ENCODE measurements at places on chromosomes 6 and 20.

DNA sequence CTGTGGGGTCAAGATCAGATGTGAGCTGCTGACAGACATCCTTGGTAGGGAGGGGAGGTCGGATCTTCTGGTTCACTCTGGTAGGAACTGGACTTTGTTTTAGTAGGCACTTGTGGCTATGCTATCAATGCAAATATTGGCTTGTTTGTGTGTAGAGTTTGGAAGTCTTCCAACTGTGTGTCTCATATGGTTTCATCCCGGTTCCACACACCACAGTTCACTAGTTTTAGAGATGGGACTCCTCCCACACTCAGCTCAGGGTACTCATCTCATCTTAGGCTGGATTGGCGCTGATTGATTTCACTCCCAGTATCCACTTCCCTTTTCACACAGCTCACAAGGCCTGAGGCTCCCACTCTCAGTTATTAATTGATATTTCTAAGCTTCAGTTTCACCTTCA lies 161.3 kb downstream of the THBS2 start:
- no peak for DNase-seq

DNA sequence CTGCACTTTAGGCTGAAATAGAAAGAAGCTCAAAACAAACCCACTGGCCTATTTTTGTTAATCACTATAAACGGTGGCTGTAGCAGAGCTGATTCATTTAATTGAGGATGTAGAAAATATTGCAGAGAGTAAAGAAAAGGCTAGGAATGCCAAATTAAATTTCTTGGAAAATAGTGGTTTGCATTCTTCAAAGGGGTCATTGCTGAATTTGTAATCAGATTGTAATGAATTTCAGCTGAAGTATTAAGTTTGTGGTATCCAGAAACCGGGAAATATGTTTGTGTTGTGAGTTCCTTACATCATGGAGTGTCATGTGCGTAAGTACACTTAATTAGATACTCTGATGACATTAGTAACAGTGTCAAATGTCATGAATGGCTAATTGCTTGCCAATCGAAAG lies 203.0 kb downstream of the SAMD5 start:
- DNase-seq: no peak

GRCh38 chr6:13234130-13234529 lies 94.2 kb downstream of the TBC1D7 start:
- DNase-seq: no peak

- peak; percentile 93 for DNase-seq
Observed at GRCh38 chr6:35259194-35259947, at the start of gene ZNF76. Gene ZNF76 (plus strand): TSS chr6:35259735. CDS start chr6:35281152, 21,417 bp downstream.

DNA sequence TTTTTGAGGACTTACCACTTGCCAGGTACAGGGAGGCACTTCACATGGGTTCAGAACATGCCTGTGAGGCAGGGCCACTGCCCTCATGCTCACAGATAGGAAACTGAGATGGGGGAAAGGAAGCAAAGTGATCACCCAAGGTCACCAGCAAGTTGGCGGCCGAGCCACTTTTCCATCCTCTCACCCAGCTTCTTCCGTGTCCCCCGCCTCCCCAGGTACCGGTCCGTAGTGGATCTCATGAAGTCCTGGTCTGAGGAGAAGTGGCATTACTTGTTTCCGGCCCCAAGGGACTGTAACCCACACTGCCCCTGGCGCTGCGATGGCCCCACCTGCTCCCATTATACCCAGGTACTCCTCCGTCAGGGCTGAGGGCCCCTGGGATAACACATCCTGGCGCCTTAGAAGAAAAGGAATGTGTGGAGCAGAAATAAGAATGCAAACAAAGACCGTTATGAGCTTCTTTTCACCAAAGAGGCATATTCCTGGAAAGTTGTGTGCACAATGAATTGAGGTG lies 6.4 kb downstream of the R3HDML start:
- no peak for DNase-seq

DNA sequence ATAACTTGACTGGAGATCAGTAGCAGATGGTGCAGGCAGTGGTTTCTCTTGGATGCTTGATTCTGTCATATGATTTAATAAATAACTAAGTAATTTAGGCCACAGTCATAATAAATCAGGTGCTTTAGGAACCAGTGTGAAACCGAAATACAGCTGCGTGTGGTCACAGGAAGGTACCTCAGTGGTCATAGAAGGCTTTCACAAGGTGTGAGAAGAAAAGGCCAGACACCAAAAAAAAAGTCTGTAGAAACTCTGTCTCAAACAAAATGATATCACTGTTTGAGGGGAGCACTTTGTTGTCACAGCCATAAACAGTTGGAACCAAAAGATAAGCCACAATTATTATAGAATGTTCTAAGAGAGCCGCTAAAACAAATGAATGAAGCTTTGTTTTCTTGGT lies 56.5 kb downstream of the ARMC2 start:
- DNase-seq: no peak

DNA sequence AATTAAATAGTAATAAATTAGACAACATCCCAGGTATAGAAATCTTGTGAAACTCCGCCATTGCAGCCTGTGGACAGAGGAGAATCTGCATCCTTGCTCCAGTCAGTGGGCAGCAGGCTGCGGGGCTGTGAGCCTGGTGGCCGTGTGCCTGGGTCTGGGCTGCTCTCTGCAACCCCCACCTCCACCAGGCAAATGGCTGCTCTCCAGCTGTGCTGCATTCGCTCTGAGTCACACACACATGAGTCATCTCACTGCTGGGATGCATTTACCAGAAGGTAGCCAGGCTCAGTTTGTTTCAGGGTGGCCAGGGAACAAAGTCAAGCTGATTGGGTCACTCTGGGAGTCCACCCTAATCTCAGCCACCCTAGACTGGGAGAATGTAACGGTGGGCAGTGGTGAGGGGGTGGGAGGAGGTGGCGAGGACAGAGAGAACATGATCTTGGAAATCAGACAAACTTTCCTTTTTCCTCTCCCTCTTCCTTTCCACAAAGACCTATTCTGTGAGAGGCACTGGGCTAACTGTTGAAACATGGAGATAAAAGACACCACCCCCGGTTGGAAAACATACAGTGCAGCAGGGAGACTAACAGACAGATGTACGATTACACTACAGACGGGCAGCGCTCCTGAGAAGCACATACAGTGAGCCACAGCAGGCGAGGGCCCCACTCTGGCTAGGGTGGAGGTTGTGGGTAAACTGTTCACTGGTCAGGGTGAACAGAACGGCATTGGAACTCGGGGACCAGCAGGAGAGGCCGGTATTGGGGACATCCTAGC lies 59.2 kb downstream of the TRAM2 start:
- peak; percentile 39 for DNase-seq

- no peak for DNase-seq
Observed at GRCh38 chr6:151408858-151409257, 17.5 kb upstream of the ZBTB2 start.

DNA sequence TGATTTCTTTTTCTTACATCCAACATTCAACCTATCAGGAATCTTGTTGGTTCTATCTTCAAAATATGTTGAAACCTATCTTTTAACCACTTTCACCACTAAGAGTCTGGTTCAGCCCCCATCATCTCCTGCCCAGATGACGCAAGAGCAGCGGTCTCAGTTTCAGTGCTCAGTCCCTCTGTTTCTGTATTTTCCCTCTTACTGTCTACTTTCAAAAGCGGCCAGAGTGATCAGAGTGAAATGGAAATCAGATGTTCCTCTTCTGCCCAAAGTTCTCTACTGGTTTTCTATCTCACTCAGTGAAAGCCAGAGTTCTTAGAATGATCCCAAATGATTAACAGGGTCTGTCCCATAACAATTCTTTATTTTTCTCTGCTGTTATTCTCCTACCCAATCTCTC lies 147.9 kb upstream of the PDE7B start:
- no peak for DNase-seq

- DNase-seq: no peak
Observed at GRCh38 chr20:2248837-2249236, 47.0 kb upstream of the TGM3 start.

DNA sequence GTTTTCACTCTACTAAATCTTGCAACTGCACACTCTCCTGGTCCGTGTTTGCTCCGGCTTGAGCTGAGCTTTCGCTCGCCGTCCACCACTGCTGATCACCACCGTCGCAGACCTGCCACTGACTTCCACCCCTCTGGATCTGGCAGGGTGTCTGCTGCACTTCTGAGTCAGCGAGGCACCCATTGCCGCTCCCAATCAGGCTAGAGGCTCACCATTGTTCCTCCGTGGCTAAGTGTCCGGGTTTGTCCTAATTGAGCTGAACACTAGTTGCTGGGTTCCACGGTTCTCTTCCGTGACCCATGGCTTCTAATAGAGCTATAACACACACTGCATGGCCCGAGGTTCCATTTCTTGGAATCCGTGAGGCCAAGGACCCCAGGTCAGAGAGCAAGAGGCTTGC lies 98.6 kb upstream of the GPR6 start:
- no peak for DNase-seq

DNA sequence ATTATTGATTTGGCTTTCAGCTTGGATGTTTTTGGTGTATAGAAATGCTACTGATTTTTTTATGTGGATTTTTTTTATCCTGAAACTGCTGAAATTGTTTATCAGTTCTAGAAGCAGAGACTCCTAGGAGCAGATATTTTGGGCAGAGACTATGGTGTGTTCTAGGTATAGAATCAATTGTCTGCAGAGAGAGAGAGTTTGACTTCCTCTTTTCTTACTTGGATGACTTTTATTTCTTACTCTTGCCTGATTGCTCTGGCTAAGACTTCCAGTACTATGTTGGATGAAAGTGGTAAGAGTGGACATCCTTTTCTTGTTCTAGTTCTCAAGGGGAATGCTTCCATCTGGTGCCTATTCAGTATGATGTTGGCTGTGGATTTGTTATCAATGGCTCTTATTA lies 370.6 kb downstream of the PHF3 start:
- DNase-seq: no peak

GRCh38 chr20:33812908-33813462 lies 1.8 kb downstream of the CHMP4B start:
- no peak for DNase-seq

GRCh38 chr20:13355411-13355810 lies 134.3 kb downstream of the ISM1 start:
- DNase-seq: no peak

DNA sequence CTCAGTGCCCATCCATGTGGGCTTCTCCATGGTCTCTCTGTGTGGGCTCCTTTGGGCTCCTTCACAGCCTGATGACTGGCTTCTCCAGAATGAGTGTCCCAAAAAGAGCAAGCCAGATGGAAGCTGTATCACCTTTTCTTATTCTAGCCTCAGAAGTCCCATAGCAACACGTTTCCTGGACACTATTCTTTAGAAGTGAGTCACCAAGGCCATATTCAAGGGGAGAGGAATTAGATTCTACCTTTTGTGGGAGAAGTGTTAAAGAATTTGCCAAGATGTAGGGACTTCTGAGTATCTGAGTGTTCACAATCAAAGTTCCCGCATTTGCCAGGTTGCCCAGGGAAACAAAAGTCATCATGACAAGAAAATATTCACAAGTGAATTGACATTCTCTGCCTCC lies 20.7 kb upstream of the TBC1D22B start:
- DNase-seq: no peak

DNA sequence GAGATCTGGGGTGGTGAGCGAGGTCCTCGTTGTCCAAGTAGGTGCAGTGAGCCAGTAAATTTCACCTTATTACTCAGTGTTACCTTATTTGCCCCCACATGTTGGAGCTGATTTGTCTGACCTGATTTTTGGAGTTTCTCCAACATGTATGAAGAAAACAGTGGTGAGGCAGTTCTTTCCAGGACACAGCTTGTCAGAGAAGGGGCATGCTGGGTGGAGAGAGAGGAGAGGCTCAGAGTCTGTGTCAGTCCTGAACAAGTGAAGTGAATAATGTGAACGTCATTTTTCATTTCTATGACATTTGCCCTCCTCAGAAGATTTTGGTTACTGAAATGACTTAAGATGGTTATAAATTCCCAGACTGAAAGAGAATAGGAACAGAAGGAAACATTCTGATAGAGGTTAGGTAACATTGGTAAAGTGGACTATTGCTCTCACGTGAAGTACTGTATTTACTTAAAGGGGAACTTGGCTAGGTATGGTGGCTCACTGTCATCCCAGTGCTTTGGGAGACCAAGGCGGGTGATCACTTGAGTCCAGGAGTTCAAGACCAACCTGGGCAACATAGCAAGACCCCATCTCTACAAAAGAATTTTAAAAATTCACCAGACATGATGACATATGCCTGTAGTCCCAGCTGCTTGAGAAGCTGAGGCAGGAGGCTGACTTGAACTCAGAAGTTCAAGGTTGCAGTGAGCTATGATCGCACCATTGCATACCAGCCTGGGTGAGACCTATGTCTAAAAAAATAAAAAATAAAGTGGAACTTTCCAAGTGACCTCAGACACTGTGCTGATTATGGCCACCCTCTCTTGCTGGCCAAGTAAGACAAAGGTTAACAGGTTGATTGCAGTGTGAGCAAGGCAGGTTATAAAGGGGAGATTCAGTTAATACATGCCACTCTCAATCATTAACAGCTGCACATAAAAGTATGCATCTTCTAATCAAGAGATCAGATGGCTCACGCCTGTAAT lies 184.3 kb downstream of the EDN1 start:
- DNase-seq: no peak

GRCh38 chr20:33662172-33662571 lies at the start of gene C20orf144:
Gene C20orf144 (plus strand): TSS chr20:33662327. CDS start chr20:33662346, 19 bp downstream.
- no peak for DNase-seq

DNA sequence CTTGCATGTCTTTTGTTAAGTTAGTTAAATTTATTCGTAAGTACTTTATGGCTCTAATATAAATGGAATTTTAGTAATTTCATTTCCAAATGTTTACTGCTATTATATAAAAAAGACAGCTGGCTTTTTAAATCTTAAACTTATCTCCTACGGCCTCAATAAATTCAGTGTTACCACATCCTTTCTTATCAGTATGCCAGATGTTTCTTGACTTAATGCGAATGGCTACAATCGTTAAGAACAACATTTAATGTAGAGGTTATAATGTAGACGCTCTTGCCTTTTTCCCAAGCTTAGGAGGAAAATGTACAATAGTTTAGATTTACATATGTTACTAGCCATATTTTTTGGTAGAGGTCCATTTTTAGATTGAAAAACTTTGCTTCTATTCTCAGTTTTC lies 659.4 kb downstream of the TENT5A start:
- no peak for DNase-seq

DNA sequence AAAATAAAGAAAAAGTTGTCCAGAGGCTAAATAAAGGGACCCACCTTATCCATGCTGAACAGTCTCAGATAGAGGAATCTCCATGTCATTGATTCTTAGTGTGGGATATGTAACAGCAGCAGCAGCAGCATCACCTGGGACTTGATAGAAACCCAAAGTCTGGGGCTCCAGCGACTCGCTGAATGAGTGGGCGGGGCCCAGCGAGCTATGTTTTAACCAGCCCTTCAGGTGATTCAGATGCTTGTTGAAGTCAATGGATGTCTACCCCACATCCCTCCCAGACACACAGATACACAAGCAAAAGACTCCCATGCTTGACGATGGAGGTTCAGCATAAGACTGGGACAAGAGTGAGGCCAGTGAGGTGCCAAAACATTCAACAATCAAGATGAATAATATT lies 298.6 kb downstream of the UBE3D start:
- DNase-seq: no peak

DNA sequence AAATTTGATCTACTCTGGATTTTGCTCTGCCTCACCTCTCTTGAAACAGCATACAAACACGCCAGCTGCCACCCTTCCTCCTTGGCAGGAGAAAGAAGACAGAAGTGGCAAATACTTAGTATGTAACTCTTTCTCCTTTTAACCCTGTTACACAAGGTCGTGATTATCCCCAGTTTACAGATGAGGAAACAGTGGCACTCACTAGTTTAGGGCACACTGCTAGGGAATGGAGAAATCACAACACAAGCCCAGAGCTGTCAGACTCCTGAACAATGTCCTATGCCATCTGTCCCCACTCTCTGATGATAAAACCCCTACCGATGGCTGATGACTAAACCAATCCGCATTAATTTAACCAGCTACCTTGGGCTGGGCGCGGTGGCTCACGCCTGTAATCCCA lies 79.7 kb downstream of the FGD2 start:
- no peak for DNase-seq
